ENCODE measurements at places on chromosomes 16 and 17. TPM values are rescaled to one million over a fixed set of nuclear protein-coding genes. Genes with fewer than 3 reads are reported as not detected.

GRCh38 chr16:1895949-1896675 lies 22.1 kb downstream of the HS3ST6 start:
- no peak for DNase-seq

GRCh38 chr17:17232303-17232621 lies 4.7 kb downstream of the FLCN start:
- no peak for DNase-seq

DNA sequence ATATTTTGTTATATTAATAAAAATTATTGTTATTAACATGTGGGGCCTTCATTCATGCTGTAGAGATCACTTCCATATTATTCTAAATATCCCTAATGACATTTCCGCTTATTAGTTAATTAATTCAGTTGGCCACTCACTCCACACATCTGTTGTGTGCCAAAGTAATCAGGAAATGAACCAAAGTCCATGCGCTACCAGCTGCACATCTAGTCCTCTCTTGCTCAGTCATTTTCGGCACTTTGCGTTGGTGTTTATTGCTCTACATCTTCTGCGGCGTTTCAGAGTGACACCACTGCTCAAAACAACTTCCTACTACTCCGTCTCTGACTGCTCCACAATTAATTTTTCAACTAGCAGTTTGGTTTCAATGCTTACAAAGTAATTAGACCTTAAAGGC lies 101.4 kb upstream of the ZFHX3 start:
- no peak for DNase-seq

DNA sequence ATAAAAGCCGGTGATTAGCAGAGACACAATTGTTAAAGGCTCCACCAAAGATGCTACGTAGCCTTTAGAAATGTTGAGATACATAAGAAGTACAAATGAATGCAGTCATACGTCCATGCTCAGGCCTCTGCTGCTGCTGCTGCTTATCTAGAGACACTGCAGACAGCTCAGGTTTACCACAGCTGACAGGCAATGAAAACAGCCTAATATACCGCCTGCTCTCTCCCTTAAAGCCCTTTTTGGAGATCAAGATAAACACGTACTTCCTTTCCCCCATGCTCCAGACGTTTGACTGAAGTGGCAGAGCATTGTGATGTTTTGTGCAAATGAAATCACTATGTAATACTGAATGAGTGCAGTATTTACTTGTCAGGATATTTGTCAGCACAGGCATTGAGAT lies 185.3 kb downstream of the AATF start:
- no peak for DNase-seq

The CCL5 gene
- total RNA-seq = not detected

Measured in dorsolateral prefrontal cortex (tissue), 122 donors.